SK-N-SH treated with all-trans-retinoic acid at 6 μM for 48 hours (cell line): ENCODE measurements at places on chromosomes 1 and 21.

DNA sequence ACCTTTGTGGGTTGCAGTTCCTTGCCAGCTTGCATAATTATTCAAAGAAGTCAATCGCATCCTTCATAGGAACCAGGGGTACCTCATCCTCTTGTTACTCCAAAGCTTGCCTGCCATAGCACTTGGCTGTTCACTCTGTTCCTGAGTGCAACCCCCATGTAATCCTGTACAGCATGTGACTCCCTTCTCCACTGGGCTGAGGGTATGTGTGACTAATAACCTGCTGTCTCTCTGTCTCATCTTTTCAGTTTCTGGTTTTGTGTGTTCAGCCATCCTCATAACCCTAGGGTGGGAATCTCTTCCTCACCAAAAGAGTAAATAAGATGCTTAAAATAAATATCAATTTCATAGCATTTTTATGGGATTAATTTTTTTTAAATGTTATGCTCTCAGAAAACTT, 351.9 kb downstream of the S1PR1 start:
- ATAC-seq: no peak

- ATAC-seq: no peak
Measured at GRCh38 chr1:34884961-34885360, 25.4 kb upstream of the SMIM12 start.

GRCh38 chr1:213326281-213327016, 275.4 kb downstream of the RPS6KC1 start:
- ATAC-seq: no peak

DNA sequence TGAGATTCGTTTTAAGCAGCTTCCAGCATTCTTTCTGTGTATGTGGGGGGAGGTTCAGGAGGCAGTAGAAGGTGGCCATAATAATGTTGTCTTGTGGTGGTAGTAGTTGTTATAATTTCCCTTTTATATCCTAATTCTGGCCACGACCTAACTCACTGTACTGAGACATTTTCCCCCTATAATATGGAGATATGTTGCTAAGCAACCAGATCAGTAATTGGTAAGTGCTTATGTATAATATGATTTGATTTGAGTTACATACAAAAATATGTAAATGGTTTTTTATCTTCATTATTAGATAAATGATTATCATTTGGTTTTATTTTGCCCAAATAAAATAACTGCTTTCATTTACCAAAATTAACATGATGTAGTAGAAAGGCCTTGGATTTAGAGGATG, 376.2 kb downstream of the KIF26B start:
- no peak for ATAC-seq

DNA sequence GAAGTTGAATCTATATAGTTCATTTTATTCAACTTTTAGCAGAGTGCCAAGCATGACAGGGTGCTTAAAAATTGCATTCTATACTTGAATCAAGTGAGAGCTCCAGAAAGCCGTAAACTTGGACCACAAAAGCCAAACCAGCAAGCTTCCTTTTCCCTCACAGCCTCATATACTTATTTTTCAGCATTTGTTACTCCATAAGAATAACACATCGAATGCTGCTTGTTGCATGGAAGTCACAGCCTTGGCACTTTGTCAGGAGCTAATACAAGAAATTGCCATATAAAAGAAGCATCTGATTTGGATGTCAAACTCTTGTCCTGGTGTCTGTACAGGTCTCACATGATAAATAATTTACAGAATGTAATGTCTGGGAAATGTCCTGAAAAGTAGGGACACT, 87.4 kb downstream of the PLXNA2 start:
- no peak for ATAC-seq

DNA sequence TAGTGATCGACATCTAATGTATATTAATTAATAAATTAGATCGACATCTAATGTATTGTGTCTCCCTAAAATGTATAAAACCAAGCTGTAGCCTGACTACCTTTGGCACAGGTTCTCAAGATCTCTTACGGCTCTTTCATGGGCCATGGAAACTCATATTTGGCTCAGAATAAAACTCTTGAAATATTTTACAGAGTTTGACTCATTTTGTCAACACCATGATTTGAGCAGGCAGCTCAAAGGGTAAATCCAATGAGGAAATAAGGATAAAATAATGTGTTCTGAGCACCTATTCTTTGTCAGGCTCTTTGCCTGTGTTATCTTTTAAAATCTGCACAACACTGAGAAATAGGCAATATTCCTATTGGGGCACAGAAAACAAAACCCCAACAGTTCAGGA, 223.4 kb upstream of the DUSP10 start:
- no peak for ATAC-seq

DNA sequence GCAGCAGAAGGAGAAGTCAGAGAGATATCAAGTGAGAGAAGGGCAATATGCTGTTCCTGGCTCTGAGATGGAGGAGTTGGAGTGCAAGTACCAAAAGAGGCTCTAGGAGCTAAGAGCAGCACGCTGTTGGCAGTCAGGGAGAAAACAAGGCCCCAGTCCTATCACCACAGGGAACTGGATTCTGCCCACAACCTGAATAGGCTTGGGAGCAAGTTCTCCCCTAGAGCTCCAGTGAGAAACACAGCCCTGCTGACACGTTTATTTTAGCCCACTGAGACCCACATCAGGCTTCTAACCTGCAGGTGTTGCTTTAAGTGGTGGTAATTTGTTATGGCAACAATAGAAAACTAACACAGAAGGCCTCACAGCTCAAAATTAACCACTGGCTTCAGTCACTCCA, 31.8 kb upstream of the ZNF644 start:
- no peak for ATAC-seq

GRCh38 chr1:93814795-93815340, 64.1 kb downstream of the DNTTIP2 start:
- ATAC-seq: peak; percentile 13; the same call in 1 of the 3 replicates

DNA sequence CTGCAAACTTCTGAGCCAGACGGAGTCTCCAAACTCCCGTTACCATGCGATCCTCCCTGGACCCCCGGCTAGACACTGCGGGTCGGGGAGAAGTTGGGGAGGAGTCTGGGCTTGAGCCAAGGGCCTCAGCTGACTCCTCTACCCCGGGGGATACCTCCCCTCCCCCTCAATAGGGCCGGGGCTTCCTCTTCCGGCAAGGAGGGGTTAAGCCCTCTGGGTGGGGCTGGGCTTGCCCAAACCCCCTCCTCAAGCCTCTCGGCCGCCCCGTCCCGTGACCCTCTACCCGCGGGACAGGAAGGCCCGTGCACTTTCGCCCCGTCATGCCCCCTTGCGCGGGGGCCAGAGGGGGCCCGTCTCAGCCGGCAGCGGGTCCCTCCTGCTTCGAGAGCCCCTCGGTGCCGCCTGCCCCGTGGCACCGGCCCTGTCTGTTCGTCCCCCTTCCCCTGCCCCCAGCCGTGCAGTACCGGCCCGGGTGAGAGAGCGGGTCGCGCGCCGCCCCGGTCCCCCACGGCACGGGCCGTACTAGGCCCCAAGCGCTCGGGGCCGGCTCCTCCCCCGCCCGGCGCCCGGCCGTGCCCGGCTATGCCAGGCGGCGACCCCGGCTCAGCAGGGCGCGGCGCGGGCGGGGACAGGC, 652 bp downstream of the ARL8A start:
- ATAC-seq: peak; percentile 42

DNA sequence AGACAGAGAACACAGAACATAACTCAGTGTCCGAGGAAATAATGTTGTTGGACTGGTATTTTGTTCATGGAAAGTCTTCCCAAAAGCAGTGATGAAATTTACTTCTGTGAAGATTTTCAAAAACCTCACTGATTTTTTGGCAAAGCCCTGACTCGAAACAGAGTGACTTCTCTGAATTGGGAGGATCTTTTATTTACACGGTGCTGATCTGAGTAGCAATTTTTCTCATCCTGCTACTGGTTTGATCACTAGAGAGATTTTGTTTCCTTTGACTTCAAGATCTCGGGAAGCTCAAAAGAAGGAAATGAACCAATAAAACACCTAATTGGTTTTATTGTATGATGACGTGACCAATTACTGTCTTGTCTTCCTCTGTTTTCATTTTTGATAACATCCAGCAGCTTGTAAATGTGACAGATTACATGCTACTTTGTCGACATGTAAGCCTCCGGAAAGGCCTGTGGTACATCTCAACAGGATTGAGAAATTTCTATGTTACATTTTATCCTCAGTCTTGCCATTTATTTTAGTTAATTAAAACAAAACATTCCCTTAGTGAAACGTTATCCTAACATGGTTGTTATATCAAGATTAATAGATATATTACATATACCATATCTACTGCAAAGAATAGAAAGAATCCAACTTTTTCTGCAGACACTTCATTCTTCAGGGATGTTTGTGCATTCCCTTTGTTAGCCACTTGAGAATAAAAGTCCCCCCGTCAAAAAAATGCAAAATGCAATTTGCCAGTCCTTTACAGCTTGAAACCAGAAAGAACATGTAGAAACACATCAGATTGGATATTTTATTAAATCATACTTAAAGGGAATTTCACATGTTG, 42.8 kb upstream of the IFI44L start:
- ATAC-seq: peak; percentile 69; the same call in 2 of the 3 replicates

GRCh38 chr1:17012775-17013490, 1.2 kb upstream of the ATP13A2 start:
- no peak for ATAC-seq

DNA sequence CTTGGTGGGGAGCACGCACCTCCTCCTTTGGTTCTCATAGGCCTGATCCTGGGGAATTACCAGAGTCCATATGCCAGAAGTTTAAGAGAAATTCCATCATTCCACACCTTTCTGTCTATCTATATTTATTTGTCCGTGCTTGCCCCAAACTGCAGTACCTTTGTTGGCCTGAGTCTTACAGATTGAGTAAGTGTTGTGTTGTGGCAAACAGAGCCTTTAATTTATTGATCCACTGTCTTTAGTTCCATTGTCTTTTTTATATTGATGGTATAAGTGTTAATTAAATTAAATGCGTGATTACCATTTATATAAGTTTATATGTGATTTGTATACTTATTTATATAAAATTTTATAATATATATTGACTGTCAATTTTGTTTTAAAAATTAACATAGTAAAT, 4.9 kb downstream of the SH3BGR start:
- peak; percentile 49; the same call in 1 of the 3 replicates for ATAC-seq

DNA sequence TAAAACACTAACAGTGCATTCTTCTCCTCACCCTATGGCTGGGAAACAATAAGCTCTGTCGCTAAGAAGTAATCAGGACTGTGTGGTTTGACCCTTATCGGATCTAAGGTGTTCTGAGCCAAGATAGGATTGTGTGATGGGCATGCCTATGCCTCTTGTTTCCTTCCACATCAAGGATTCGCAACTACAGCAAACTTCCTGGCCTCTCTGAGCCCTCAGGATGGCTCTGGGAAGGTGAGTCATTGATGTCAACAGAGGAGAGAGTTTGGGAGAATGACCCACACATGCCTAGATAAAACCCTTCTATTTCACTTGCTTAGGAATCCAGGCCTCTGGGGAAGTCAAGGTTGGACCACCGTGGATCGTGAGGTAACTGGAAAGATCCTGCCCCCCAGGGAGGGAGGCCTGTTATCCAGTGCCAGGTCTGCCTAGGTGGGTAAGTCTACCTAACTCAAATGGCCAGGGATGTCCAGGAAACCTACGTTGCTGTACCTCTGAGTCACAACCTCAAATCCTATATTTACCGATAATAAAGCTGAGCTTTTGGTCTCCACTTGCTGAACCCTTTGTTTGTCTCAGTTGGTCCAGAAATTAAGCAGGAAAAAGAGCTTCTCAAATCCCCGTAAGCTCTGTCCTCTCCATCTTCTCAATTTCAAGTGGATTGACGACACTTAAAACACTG, 27.4 kb downstream of the TIAM1 start:
- ATAC-seq: no peak

GRCh38 chr21:46160657-46160906, 5.2 kb upstream of the FTCD start:
- ATAC-seq: no peak

- ATAC-seq: no peak
Measured at GRCh38 chr1:13619909-13620308, 36.3 kb downstream of the PDPN start.

DNA sequence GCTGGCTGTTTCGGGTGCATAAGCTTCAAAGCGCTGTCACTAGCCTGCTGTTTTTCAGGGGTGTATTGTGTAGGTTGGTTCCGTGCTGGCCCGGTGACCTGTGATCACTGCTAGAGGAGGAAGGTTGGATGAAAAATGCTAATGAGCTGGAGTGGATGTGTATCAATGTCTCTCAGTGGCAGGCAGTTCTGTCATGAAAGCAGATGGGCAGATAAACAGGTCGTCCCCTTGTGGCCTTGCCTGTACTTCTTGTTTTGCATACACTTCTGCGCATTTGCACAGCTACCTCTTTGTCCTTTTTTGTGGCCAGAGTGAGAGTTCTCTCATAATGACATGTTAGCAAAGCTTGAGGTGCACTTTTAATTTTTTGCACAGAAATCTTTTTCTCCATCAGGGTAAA, 2.9 kb downstream of the SELENON start:
- no peak for ATAC-seq

- no peak for ATAC-seq
Measured at GRCh38 chr1:241963722-241964121, 6.2 kb downstream of the BECN2 start.

DNA sequence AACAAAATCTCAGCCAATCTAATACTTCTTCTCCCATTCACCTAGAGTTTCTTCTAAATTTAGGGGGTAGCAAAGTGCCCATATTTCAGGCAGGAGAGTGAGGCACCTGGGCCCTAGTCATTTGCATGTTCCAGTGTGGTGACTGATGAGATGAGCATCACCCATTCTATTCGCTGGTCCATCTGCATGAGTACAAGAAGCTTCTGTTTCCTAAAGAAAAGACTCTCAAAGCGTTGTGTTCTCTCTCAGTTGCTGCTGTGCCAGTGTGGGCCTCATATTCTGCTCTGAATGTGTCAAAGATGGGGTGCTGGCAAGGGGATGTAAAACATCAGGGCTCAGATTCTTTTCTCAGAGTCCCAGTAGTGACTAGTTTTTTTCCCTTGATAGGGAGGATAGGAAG, 16.1 kb upstream of the DPYD start:
- no peak for ATAC-seq

- no peak for ATAC-seq
Measured at GRCh38 chr1:223462866-223463404, 69.7 kb downstream of the CCDC185 start.

- no peak for ATAC-seq
Measured at GRCh38 chr1:218123968-218124367, 161.1 kb upstream of the RRP15 start.

DNA sequence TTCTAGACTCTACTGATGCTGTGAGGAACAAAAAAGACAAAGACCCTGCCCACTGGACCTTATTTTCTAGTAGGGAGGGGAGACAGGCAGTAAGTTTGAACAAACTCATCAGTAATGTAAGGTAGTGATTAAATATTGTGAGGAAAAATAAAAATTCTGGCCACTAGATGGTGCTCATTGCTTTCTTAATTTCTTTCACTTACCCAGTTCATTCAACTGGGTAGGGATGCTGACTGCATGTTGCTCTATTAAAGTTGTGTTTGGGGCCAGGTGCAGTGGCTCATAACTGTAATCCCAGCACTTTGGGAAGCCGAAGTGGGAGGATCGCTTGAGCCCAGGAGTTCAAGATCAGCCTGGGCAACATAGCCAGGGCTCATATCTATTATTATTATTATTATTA, 6.3 kb upstream of the KYAT3 start:
- peak; percentile 98 for ATAC-seq
